NCI-H524 treated with DMSO at 0.1 percent for 48 hours (cell line): ENCODE measurements at places on chromosomes 6 and 20.
A peak's percentile ranks its signal among the peaks of the same experiment; 100 is the strongest.

- peak; percentile 20 for DNase-seq
Measured at GRCh38 chr20:41014561-41015088, 14.0 kb upstream of the TOP1 start.

- DNase-seq, result no peak
Measured at GRCh38 chr6:1240766-1241318, 71.1 kb upstream of the FOXQ1 start.

DNA sequence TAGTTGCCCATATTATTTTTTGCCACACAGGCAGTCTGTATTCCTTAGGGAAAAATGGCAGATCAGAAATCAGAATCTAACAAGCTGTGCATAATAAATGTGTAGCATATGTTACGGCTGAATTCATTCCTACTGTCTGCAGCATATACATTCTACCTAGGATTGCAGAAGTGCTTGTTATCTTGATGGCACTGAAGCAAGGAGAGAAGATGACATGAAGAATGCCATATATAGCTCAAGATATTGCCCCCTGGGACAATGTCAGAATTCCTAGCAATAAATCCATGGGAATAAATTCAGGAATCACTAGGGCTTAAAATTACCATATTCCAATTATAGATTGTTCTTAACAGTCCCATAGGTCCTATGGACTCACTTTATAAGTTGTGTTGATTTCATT is 293.0 kb upstream of the CNR1 start:
- no peak for DNase-seq

- no peak for DNase-seq
Measured at GRCh38 chr6:119280668-119281067, 68.9 kb downstream of the MAN1A1 start.

DNA sequence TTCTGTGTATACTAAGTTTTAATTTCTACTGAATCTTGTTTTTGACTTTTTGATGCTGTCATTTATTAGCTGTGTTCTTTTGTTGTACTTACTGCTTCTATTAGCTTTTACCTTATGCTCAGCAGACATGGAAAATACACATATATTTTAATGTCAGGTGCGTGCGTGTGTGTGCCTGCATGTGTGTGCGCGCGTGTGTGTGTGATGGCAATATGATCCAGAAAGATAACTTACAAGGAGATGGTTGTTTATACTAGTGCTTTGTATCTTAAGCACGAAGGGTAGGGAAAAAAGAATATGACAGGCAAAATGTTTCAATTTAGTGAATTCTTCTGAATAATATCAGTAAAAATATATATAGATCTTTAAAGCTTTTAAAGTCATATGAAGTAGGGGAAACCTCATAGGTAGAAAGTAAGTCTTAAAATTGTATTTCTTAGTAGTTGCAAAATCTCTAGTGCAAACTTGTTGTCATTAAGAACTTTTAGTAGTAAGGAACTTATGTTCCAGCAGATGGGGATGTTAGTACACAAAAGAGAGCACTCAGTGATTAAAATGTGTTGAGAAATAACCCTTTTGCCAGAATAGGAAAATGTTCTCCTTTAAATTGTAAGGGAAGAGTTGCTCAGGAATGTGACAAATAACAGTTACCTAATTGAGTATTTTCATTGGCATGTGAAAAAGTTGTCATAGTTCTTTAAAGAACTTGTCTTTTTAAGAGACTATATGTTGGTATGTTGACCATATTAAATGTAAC is 13.2 kb downstream of the QKI start:
- peak; percentile 39 for DNase-seq

GRCh38 chr20:33825340-33826269 is 14.5 kb downstream of the CHMP4B start:
- DNase-seq, result no peak
